ENCODE measurements at places on chromosomes 1 and 21.

DNA sequence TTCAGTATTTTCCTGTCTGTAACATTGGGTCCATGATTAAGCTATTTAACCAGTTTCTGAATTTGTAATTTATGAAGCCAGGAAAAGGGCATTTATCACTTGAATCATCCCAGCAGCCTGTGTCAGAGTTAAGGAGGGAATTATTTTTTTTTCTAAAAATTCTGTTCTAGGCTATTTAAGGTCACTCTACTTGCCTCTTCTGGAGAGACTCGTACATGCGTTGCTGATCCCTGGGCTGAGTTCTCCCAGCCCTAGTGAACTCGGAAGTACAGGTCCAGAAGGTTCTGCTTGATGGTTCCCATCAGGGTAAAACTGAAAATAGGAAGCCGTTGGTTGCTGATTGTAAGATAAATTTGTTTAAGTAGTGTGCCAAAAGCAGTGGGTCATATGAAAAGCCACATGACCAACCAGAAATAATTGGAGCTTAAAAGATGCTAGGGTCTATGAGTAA is 90.7 kb downstream of the GPR88 start:
- no peak for DNase-seq

GRCh38 chr1:77639557-77640069 is 42.8 kb downstream of the ZZZ3 start:
- DNase-seq = no peak

DNA sequence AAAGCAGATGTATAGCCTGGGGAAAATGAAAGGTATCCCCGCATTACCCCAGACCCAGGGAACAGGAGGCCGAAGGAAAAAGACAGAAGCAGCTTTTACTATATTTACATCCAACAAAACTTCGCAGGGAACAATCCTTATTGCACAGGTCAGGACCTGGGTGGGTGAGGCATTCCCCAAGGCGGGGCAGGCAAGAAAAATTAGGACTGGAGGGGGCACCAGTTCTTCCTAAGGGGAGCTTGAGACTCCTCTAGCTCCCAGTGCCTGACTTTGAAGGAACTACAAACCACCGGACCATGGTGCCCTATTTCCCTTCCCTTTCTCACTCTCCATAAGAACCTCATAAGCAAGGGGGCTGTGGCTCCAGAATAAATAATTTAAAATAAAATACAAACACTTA is 6.7 kb upstream of the GATAD2B start:
- DNase-seq = no peak

DNA sequence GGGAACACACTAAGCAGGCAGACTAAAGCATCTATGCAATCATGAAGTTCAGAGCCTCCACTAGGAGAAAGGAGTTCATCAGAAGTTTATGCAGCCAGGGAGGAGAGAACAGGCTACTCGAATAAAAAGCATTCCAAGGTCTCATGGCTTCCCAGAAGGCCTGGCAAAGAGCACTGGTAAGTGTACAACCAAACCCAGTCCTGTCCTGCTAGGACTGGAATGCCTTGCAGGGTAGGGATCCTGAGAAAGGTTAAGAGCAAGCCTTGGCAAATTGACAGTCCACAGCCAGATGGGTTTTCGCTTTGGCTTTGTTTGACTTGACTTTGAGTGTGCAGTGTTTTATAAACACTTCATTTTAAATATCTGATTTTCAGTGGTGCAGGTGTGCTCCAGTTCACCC is 133.6 kb upstream of the ATP1B1 start:
- DNase-seq = no peak

DNA sequence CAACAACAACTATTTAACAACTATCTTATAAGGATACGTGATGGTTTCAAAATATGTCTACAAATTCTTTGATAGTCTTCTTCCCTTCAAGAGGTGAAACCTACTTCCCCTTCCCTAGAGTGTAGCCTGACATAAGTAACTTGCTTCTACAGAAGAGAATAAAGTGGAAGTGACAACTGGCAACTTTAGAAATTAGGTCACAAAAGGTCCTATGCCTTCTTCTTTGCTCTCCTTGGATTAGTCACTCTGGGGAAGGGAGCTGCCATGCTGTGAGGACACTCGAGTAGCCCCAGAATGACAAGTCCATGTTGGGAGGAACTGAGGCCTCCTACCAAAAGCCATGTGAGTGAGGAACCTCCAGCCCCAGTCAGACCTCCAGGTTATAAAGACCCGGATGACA is 19.2 kb downstream of the EFCAB14 start:
- no peak for DNase-seq

DNA sequence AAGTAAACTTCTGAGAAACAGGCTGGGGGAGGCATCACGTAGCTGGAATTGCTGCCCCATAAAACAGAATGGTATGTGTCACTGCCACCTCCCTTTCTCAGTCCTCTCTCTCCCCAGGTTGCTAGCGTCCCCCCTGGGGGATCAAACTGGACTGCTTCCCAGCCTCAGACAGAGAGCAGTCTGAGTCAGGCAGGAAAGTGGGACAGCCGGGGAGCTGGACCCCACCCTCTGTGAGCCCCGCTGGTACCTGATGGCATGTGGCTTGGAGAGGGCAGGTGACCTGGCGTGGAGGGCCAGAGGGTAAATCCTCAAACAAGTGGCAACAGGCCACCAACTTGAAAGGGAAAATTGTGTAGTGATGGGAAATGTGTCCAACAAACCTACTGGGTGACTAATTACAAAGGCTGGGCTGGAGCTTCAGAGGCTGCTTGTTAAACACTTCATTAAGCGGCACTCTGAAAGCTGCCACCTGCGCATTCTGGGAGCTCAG is 1.0 kb upstream of the SFN start:
- DNase-seq = no peak

DNA sequence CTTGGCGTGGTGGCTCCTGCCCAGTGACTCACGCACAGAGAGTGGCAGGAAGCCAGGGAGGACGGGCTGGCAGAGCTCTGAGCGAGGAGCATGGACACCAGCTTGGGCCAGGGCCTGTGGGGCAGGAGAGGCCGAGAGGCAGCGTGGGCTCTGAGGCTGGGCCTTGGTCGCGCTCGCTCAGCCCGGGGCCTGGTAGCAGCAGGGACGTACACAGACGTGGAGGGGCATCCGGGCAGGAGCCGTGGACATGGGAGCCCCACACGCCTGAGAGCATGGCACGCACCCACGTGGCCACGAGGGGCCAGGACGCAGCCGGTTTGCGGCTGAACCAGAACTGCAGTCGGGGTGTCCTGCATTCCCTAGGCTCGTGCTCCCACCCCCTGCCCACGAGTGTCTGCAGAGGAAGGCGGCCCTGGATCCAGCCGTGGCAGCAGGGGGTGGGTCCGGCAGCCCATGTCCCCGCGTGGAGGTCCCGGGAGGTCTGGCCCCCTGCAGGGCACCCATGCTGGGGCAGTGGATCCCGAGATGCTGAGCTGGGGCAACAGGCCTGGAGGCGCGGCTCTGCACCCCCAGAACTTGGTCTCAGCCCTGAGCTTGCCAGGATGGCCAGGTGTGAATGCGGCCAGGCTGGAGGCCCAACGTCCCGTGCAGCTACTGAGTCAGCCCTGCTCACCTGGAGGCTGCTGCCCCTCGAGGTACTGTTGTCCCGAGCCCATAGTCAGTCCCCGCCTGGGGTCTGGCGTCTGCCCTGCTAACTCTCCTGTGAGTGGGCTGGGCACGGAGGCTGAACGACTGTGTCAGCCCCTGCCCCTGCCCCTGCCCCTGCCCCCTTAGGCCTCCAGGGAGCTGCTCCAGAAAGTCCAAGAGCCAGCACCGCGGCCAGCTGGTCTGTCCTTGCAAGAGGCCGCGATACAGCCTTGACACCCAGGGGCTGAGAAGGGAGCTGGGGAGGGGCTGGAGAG is 61.6 kb downstream of the SLX9 start:
- DNase-seq = no peak

GRCh38 chr21:26952374-26953066 is 14.4 kb downstream of the ADAMTS5 start:
- DNase-seq = no peak

DNA sequence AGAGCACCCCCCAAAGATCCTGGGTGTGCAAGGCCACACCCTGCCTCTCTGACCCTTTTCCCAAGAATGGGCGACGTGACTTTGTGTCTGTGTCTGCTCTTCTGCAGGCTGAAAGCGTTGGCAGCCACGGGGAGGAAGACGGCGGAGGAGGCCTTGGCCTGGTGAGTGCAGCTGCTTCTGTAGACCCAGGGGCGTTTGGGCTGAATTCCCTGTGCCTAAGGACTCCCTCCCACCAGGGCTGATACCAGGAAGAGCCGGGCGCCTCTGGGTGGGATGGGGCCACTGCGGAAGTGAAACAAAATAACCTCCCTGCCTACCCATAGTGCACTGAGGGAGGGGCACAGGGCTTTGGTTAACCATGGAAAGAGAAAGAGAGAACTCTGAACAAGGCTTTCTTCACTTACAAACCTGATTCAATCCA is 2.5 kb downstream of the UBASH3A start:
- DNase-seq = peak; percentile 40

DNA sequence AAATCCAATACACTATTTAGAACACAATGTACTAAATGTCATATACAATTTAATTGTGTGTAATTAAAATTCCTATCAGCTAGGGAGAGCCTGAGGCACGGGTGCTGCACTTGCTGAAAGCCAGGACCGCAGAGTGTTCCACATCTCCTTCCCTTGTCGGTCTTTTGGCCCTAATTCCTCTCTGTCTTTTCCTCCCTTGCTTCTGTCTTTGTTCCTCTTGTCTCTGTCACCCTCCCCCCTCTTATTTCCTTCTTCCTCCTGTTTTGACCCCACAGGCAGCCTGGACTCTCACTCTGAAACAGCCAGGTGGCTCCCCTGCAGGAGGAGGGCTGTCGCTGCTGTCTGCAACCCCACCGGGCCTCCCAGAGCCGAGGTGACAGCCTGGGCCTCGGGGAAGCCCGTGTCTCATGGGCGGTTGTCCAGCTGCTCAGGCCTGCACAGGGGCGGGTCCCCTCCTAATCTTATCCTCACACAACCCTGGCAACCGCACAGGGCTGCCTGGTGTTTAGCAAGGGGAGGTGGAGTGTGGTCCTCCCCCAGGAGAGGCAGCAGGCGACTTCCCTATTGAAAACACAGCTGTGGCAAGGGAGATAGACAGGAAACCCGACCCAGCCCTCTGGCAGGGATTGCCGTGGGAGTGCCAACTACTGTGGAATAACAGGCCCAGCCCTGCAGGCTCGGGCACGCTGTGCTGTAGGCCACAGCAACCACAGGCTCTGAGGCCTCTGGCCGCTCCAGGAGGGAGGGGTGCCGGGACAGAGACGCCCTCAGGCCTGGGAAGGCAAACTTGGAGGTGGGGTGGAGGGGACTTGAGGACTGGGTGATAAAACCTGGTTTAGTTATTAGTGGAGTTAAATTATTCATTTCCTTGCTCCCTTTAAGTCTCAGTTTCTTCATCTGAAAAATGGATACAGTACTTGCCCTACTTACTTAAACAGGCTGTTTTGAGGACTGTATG is 68.8 kb upstream of the WDR26 start:
- DNase-seq = peak; percentile 16

DNA sequence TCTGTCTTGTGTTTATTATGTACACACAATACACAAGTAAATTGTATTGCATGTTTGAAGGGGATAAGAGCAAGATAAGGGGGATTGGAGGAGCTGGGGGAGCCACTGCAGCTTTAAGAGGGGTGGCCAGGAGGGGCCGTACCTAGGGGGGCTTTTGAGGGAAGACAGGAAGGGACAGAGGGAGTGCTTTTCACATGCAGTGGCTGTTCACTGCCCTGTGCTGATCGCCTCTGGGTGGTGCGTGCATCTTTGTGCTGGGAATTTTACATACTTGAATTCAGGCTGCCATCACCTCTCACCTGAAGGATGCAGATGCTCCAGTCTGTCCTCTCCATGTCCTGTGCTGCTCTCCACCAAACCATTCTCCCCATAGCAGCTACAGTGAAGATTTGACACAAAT is 179.5 kb downstream of the PTPRU start:
- no peak for DNase-seq

DNA sequence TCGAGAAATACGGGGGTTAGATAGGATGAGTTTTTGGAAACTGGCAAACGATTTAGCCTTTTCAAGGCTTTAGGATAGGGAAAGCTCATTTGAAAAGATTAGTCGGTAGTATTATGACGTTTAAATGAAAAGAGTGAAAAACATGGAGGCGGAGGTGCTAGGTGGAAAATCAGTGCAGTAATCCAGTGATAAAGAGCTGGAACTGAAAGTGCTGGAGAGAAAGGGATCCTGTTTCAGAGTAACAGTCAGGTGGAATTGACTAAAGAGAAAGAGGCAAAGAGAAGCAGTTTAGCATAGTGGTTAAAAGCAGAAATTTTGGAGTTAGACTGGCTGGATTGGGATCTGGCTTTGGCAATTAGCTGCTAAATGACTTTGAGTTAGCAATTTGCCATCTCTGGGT is 945 bp downstream of the WDR3 start:
- no peak for DNase-seq

DNA sequence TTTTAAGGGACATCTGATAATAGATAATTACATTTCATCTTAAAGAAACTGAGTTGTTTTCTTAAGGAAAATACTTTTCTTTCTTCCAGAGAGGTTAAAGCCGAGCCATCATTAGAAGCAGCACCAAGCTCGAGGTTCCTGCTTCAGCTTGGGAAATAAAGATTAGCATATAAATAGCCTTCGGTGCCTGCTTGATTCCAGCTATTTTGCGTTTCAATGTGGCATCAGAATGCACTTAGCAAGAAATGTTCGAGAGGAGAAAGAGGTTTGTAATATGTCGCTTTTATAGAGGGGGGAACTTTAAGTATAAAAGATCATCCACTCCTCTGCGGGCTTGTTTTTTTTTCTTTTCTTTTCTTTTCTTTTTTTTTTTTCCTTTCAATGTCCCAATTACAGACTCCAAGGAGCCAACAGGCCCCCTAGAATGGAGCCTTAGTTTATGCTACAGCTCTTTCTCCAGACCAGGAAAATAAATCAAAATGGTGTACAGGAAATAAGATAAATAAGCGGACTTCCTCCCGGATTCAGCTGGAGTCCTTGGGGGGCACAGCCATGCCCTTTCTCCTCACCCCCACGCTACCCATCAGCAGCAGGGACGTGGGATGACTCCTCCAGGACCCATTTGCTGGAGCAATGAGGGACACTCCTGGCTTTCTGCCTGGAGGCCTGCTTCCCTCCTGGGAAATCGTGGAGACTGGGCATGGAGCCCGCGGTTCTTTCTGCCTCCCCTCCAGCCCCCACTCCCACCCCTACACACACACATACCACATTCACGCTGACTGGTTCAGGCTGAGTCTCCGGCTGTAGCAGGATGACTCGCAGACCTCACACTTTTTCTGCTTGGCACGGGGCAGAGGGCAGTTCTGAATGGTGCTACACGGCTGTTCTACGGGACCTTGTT is 131.6 kb downstream of the RRAGC start:
- no peak for DNase-seq

GRCh38 chr1:87937831-87938395 is 609.2 kb downstream of the LMO4 start:
- DNase-seq = peak; percentile 37

DNA sequence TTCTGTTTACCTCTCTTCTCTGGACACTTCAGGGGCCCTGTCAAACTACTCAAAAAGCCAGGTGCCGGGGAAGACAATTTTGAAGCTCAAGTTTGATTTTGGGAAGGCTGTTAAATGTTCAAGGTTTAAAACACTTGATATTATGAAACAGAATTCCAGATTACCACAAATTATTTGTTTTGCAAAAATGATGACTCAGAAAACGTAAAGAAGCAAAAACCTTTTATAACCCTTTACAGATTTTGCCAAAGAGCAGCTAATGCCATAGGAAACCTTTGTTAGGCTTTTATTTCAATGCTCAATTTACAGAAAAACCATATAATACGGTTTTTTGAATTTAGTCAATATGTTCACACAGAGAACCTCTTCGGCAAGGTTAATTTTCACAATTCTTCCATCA is 593.4 kb upstream of the ZP4 start:
- no peak for DNase-seq

GRCh38 chr1:221162352-221162751 is 283.1 kb downstream of the HLX start:
- DNase-seq = no peak

GRCh38 chr1:162676750-162677149 is 44.5 kb downstream of the DDR2 start:
- DNase-seq = no peak

Measured in NCI-H526 treated with DMSO at 0.1 percent for 48 hours (cell line).